ENCODE measurements at places on chromosomes 13 and 19. TPM values are rescaled to one million over a fixed set of nuclear protein-coding genes. Genes with fewer than 3 reads are reported as not detected.

Gene TEX29
- not detected for polyA plus RNA-seq

Gene NUDT15
- 19.7 TPM for polyA plus RNA-seq

Gene PLK5
- not detected for polyA plus RNA-seq

Gene ZNF283
- polyA plus RNA-seq: 4.9 TPM

Gene NTN5
- 0.62 TPM for polyA plus RNA-seq

Gene EDNRB
- polyA plus RNA-seq: not detected

Gene SERP2
- not detected for polyA plus RNA-seq

Gene SULT2A1
- polyA plus RNA-seq: not detected

Gene SHD
- polyA plus RNA-seq: not detected

Gene KASH5
- polyA plus RNA-seq: not detected

Gene KIR2DL3
- not detected for polyA plus RNA-seq

GRCh38 chr19:29287061-29287460 lies 74.1 kb upstream of the UQCRFS1 start:
- DNase-seq: no peak

DNA sequence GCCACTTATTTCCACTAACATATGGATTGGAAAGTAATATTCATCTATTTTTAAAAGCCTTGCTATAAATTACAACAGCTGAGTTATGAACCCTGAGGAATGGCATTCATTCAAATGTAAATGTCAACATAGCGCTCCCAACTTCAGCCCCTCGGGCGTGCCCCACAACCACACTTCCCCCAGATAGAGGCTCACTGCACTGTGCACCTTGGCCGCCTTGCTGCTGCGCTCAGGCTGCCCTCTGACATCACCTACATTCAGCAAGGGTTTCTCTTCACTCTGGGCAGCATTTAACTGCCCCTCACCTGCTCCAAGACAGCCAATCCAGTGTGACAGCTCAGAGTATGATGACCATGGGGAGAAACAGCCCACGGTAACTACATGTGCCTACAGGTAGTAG lies 35.1 kb downstream of the SIAH3 start:
- no peak for DNase-seq

DNA sequence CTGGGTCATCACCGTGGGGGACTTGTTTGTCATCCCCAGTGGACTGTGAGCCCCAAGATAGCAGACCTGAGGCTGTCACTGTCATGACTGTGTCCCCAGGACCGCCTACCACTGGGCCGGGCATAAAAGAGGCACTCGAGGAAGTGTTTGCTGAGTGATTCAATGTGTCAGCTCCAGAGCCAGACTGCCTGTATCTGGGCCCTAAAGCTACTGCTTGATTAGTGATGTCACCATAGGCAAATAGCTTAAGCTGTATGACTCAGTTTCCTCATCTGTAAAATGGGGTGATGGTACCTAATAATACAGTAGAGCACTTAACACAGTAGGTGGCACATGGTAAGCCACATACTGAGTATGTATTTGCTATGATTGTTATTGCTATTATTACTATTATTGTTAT lies 11.2 kb upstream of the CEACAM19 start:
- DNase-seq: no peak

- no peak for DNase-seq
Measured at GRCh38 chr19:19871932-19872331, 6.2 kb downstream of the ZNF253 start.

DNA sequence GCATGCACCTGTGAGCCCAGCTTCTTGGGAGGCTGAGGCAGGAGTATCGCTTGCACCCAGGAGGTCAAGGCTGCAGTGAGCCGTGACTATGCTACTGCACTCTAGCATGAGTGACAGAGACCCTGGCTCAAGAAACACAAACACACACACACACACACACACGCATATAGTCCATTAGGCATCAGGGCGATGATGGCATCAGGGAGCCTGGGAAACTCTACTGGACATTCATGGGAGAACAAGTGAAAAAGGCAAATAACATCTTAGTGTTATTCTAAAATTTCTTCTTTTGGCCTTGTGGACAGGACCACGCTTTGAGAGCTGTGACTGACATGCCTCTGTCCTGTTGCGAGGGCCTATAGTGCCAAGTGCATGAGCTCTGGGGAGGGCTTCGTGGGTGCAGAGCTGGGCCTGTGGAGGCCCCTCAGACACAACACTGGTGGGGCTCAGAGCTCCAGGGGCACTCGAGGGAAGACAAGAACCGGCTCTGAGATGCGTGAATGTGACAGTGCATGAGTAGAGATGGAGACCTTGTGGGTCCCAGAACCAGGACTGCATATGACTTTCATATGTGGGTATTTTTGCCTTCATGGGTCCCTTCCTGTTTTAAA lies 8.0 kb upstream of the USF2 start:
- no peak for DNase-seq

DNA sequence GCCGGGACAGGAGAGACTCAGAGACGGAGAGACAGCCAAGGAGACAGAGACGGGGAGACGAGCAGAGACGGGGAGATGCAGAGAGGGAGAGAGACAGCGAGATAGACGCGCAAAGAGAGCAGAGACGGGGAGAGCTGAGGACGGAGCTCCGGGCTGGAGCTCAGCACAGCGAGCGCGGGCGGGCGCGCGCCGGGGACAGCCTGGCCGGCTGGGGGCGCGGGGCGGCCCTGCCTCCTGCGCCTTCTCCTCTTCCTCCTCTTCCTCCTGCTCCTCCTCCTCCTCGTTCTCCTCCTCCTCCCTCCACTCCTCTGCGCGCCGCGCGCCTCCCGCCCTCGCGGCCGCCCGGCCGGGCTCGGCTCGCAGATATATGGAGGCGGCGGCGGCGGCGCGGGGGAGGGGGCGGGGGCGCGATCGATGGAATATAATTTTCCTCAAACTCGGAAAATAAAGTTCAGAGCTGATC lies at the start of gene ERFL:
ERFL (minus strand) TSS at position 229 of the 463 bp plus-strand sequence. CDS start 15,530 bp downstream, outside the sequence.
- DNase-seq: no peak

- DNase-seq: no peak
Measured at GRCh38 chr19:51271067-51271466, 20.2 kb downstream of the SIGLECL1 start.

DNA sequence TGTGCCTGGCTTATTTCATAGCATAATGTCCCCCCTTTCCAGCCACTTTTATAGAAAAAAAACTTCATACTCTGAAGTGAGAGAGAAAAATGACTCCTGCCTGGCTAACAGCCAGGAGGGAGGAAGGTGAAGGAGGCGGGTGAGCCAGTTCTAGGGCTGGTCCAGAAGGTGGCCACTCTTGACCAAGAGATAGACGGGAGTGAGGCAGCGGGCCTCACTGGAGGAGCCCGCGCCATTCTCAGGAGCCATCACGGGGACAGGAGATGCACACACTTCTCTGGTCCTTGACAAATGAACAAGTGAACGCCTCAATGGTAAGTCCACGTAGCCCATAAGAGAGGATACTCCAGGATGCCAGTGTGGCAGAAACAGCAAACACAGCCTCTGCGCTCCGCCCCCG lies 231.4 kb downstream of the UQCRFS1 start:
- no peak for DNase-seq

GRCh38 chr13:45184693-45185092 lies 16.2 kb downstream of the KCTD4 start:
- DNase-seq: no peak

GRCh38 chr19:33763633-33764371 lies 32.9 kb upstream of the KCTD15 start:
- no peak for DNase-seq

DNA sequence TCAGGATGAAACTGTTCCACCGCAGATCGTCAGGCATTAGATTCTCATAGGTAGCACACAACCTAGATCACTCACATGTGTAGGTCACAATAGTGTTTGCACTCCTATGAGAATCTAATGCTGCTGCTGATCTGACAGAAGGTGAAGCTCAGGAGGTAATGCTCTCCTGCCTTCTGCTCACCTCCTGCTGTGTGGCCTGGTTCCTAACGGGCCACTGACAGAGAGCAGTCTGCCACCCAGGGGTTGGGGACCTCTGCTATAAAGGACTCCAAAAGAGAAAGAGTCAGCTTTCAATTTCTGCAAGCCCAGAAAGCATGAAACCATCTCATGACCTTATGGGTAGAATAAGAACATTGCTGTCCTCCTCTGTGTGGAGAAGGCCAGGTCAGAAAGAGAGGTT lies 43.5 kb upstream of the PCCA start:
- DNase-seq: no peak

GRCh38 chr19:41588497-41589209 lies 12.7 kb downstream of the CEACAM21 start:
- DNase-seq: no peak

- no peak for DNase-seq
Measured at GRCh38 chr19:36685835-36686234, 1.6 kb upstream of the ZNF567 start.

GRCh38 chr19:5890099-5890498 lies 13.5 kb downstream of the NDUFA11 start:
- DNase-seq: no peak

DNA sequence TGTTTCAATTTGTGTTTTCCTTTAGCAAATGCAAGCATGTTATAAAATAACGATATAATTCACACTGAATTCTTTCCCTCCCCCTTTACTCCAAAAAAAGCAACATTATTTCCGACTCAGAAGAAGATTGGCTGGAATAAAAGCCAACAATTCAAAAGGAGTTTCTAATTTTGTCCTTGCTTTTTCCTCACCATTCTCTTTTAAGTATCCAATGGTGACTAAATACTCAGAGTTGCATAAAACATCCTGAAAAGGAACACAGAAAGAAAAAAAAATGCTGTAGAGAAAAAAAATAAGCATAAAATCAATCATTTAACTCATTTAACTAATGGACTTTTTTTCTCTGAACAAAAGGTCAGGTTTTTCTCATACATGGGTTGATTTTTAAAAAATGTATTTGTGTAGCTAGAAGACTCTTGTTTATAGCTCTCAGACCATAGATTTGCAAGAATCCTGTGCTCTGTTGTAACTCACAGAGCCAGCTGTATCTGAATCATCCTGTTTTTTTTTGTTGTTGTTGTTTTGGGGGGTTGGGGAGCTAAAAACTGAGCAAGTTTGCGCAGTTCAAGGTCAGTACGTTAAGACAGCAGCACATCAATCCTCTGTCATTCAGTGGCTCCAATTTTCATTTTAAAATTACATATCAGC lies 108.1 kb downstream of the PCDH17 start:
- no peak for DNase-seq

All from CD4-positive, alpha-beta memory T cell (primary cell).